ENCODE measurements at places on chromosomes 16 and 17. TPM values are rescaled to one million over a fixed set of nuclear protein-coding genes. Genes with fewer than 3 reads are reported as not detected.

Gene ODAD4
- 0.38 TPM for total RNA-seq

Gene SETD1A
- total RNA-seq = 4.4 TPM

Gene CACNA1G
- total RNA-seq = not detected

Gene SLC6A2
- 0.65 TPM for total RNA-seq

Gene RNF222
- total RNA-seq = not detected

Gene LLGL2
- total RNA-seq = 2.9 TPM

Gene TUBG2
- total RNA-seq = 29.6 TPM

Gene FN3K
- total RNA-seq = 6.8 TPM

Gene RUSF1
- total RNA-seq = 33.1 TPM

Gene HS3ST3B1
- 1.0 TPM for total RNA-seq

Gene TBX21
- 0.66 TPM for total RNA-seq

Gene SYNGR3
- not detected for total RNA-seq

Gene CASKIN1
- not detected for total RNA-seq

Gene SLC12A3
- total RNA-seq = not detected

Gene PDPR
- 20.4 TPM for total RNA-seq

Gene ASIC2
- not detected for total RNA-seq

Gene NOG
- 0.34 TPM for total RNA-seq

Gene RBFOX1
- total RNA-seq = not detected

Gene KRT36
- not detected for total RNA-seq

Gene TMEM100
- total RNA-seq = 45.9 TPM

Gene FGF11
- 1.3 TPM for total RNA-seq

Gene GPR179
- not detected for total RNA-seq

Gene MXRA7
- total RNA-seq = 194 TPM

Gene CX3CL1
- 5.3 TPM for total RNA-seq

Gene C1QL1
- not detected for total RNA-seq
